ENCODE measurements at places on chromosomes 1 and 21.
A peak's percentile ranks its signal among the peaks of the same experiment; 100 is the strongest.

- H3K27me3 ChIP-seq: no peaks in the 10 kb centered on the region
- H3K4me3 ChIP-seq: no peak overlapping the region
- no peak overlapping the region for H3K27ac ChIP-seq
Measured at GRCh38 chr1:31977385-31978131, 36.1 kb upstream of the KHDRBS1 start.

DNA sequence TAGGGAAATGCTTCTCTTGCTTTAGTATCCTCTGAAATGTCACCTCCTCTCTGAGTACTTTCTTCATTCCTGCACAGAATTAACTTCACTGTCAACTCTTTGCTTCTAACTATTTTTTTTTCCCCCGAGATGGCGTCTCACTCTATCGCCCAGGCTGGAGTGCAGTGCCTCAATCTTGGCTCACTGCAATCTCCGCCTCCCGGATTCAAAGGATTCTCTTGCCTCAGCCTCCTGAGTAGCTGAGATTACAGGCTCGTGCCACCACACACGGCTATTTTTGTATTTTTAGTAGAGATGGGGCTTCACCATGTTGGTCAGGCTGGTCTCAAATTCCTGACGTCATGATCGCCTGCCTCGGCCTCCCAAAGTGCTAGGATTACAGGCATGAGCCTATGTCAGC is 1.4 kb upstream of the PLPP3 start:
- no peak overlapping the region for H3K27ac ChIP-seq
- H3K4me3 ChIP-seq: no peak overlapping the region
- no peaks in the 10 kb centered on the region for H3K27me3 ChIP-seq
- H3K36me3 ChIP-seq: no peaks in the 10 kb centered on the region

DNA sequence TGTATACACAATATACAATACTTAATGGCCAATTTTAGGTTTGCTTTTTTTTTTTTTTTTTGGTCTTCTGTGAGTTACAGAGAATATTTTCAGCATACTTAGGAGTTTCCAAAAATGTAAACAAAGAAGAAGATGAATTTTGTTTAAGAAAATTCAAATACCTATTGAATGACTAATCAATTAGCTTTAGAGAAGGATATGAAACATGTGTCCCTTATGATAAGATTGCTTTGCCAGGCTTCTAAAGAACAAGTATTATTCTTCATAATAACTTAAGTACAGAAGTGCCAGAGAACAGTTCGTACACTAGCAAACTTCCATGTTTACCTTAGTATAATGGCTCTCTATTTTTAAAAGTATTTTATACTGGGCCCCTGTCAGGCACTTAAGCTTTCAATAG is 1191.0 kb upstream of the NCAM2 start:
- H3K4me1 ChIP-seq: no peaks in the 10 kb centered on the region
- no peak overlapping the region for H3K4me3 ChIP-seq
- no peaks in the 10 kb centered on the region for H3K36me3 ChIP-seq
- H3K27ac ChIP-seq: no peak overlapping the region
- H3K27me3 ChIP-seq: no peaks in the 10 kb centered on the region

- peaks cover 12% of the 10 kb centered on the region for H3K4me1 ChIP-seq
- no peak overlapping the region for H3K4me3 ChIP-seq
- DNase-seq: no peak
- no peaks in the 10 kb centered on the region for H3K27me3 ChIP-seq
Measured at GRCh38 chr1:12316331-12316730, 86.5 kb downstream of the VPS13D start.

GRCh38 chr1:76336931-76337371 is 262.4 kb downstream of the ST6GALNAC3 start:
- peaks cover 4% of the 10 kb centered on the region for H3K36me3 ChIP-seq
- no peak overlapping the region for H3K4me3 ChIP-seq

GRCh38 chr1:91007827-91008226 is 14.0 kb downstream of the ZNF644 start:
- H3K4me1 ChIP-seq: peaks cover 82% of the 10 kb centered on the region
- no peak overlapping the region for H3K4me3 ChIP-seq
- DNase-seq: no peak
- peaks cover 51% of the 10 kb centered on the region for H3K36me3 ChIP-seq

GRCh38 chr21:45631540-45631939 is 12.0 kb upstream of the PCBP3 start:
- peaks cover 3% of the 10 kb centered on the region for H3K4me1 ChIP-seq
- no peak for DNase-seq
- H3K36me3 ChIP-seq: no peaks in the 10 kb centered on the region
- H3K4me3 ChIP-seq: no peak overlapping the region
- H3K27me3 ChIP-seq: peaks cover 12% of the 10 kb centered on the region
- no peak overlapping the region for H3K27ac ChIP-seq

DNA sequence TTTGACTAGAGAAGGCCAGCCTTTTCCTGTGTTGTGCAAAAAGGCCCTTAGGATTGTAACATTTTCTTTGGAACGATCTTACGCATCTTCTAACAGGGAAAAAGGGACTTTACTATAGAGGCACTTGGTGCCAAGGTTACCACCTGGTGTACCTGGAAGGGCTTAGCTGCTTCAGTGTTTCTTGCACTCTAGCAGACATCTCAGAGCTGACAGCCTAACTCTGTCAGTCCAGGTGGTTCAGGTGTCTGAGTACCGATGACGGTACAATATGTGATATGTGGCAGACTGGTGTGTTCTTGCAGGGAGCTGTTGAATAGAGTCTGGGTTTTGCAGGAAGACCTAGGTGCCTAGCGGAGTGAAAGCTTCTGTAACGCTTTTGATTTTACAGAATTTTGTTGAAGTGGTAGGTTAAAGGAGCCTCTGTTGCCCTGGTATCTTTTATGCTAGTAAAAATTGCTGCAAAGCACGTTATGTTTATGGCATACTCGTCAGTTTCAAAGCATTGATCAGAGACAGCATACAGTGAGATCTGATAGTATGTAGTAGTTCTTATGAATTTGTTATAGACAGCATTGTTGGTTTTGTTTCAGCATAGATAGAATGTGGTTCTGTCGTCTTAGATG is 1.4 kb downstream of the MAGI3 start:
- H3K36me3 ChIP-seq: peaks cover 3% of the 10 kb centered on the region
- H3K4me3 ChIP-seq: peak overlapping the region; percentile 79
- peaks cover 41% of the 10 kb centered on the region for H3K27me3 ChIP-seq
- H3K4me1 ChIP-seq: peaks cover 18% of the 10 kb centered on the region
- no peak for DNase-seq
- H3K27ac ChIP-seq: no peak overlapping the region

GRCh38 chr1:185162491-185162890 is 5.5 kb downstream of the SWT1 start:
- peaks cover 13% of the 10 kb centered on the region for H3K4me1 ChIP-seq
- H3K4me3 ChIP-seq: no peak overlapping the region
- DNase-seq: no peak
- peaks cover 4% of the 10 kb centered on the region for H3K36me3 ChIP-seq
- no peaks in the 10 kb centered on the region for H3K27me3 ChIP-seq
- H3K27ac ChIP-seq: no peak overlapping the region

DNA sequence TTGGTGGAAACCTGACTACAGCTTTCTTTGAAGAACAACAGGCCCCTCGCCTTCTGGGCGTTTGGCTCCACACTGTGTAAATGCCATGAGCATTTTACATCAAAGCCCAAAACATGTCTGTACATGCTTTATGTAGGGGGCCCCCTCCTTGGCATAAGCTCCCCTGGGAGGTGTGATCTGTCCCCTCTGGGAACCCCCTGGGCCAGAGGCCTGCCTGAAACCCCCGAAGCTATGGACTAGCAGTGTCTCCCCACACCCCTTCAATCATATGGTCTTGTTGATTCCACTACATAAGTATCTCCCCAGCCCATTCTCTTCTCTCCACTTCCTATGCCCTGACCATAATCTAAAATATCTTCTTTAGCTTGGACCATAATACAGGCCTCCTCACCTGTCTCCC is 241.5 kb downstream of the C1orf94 start:
- H3K4me1 ChIP-seq: no peaks in the 10 kb centered on the region
- H3K36me3 ChIP-seq: no peaks in the 10 kb centered on the region
- H3K4me3 ChIP-seq: no peak overlapping the region
- no peak for DNase-seq

GRCh38 chr1:180489976-180490375 is 12.4 kb downstream of the ACBD6 start:
- DNase-seq: no peak
- H3K4me3 ChIP-seq: no peak overlapping the region
- H3K36me3 ChIP-seq: peaks cover 41% of the 10 kb centered on the region
- H3K27ac ChIP-seq: no peak overlapping the region
- no peaks in the 10 kb centered on the region for H3K27me3 ChIP-seq
- H3K4me1 ChIP-seq: peaks cover 16% of the 10 kb centered on the region

GRCh38 chr1:26478159-26478558 is 5.9 kb downstream of the HMGN2 start:
- H3K36me3 ChIP-seq: peaks cover 35% of the 10 kb centered on the region
- no peak for DNase-seq
- H3K4me1 ChIP-seq: peaks cover 45% of the 10 kb centered on the region
- no peak overlapping the region for H3K27ac ChIP-seq
- no peak overlapping the region for H3K4me3 ChIP-seq

GRCh38 chr1:18719786-18720451 is 89.3 kb downstream of the PAX7 start:
- no peak overlapping the region for H3K27ac ChIP-seq
- H3K27me3 ChIP-seq: peaks cover 72% of the 10 kb centered on the region
- no peak for DNase-seq
- peaks cover 13% of the 10 kb centered on the region for H3K4me1 ChIP-seq

- H3K4me3 ChIP-seq: no peak overlapping the region
- H3K36me3 ChIP-seq: no peaks in the 10 kb centered on the region
- H3K4me1 ChIP-seq: no peaks in the 10 kb centered on the region
Measured at GRCh38 chr1:231803353-231803752, 176.8 kb downstream of the DISC1 start.

DNA sequence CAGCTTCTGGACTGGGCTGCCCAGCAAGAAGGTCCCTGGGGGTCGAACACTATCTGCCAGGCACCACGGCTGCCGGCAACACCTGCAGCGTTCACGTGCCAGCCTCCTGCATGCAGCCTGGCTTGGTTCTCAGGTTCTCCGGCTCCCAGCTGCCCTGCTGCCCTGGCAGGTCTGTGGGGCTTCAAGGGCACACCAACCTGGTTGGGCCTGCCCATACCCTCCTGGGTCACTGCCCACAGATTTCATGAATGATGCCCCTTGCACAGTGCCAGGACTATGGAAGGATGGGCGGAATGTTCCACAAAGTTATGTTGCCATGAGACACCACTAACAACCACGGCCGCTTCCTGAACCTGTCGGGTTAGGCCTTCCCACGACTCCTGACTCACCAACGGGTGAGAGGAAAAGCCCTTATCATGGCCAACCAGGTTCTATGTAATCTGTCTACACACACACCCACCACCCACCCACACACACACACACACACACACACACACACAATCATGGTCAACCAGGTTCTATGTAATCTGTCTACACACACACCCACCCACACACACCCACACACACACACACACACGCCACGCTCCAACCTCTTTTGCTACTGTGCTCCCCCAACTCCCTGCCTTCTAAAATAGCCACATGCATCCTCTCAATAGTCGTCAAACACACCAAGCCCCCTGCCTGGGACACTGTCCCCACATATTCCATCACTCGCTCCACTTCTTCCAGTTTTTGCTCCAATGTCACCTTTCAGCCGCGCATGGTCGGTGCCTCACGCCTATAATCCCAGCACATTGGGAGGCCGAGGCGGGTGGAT is 32.2 kb downstream of the HSPG2 start:
- no peak for DNase-seq
- H3K4me3 ChIP-seq: no peak overlapping the region
- H3K36me3 ChIP-seq: no peaks in the 10 kb centered on the region
- H3K27me3 ChIP-seq: peaks cover 6% of the 10 kb centered on the region

- DNase-seq: no peak
- H3K4me1 ChIP-seq: no peaks in the 10 kb centered on the region
- no peaks in the 10 kb centered on the region for H3K36me3 ChIP-seq
Measured at GRCh38 chr1:205512059-205513045, 7.9 kb downstream of the CDK18 start.

- no peak overlapping the region for H3K27ac ChIP-seq
- no peak overlapping the region for H3K4me3 ChIP-seq
- DNase-seq: no peak
- no peaks in the 10 kb centered on the region for H3K36me3 ChIP-seq
Measured at GRCh38 chr1:199545780-199546179, 481.7 kb upstream of the NR5A2 start.

- no peak overlapping the region for H3K27ac ChIP-seq
- DNase-seq: no peak
- no peaks in the 10 kb centered on the region for H3K36me3 ChIP-seq
- peaks cover 65% of the 10 kb centered on the region for H3K27me3 ChIP-seq
- H3K4me3 ChIP-seq: no peak overlapping the region
- peaks cover 11% of the 10 kb centered on the region for H3K4me1 ChIP-seq
Measured at GRCh38 chr1:16145030-16145661, 10.7 kb downstream of the EPHA2 start.
